ENCODE measurements at places on chromosomes 3 and 15.

DNA sequence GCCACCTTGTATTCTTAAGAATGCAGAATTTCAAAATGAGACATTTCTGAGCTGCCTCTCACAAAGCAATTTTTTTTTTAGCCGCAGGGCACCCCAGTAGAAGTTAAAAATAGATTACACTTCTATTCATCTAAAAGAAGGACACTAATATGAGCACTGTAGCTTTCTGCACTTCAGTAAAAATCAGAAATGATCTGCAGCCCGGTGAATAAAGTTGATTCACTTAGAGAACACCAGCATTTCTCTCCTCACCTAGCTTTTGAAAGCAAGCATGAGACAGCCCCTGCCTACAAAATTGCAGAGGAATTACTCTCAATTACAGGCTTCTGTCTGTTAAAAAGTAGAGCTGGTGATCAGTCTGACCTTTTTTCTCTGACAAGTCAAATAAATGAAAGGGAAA lies 1062.4 kb downstream of the FHIT start:
- H3K4me3 ChIP-seq = no peak overlapping the region
- H3K36me3 ChIP-seq = no peaks in the 10 kb centered on the region
- no peak for DNase-seq
- peaks cover 2% of the 10 kb centered on the region for H3K27me3 ChIP-seq
- H3K27ac ChIP-seq = no peak overlapping the region

DNA sequence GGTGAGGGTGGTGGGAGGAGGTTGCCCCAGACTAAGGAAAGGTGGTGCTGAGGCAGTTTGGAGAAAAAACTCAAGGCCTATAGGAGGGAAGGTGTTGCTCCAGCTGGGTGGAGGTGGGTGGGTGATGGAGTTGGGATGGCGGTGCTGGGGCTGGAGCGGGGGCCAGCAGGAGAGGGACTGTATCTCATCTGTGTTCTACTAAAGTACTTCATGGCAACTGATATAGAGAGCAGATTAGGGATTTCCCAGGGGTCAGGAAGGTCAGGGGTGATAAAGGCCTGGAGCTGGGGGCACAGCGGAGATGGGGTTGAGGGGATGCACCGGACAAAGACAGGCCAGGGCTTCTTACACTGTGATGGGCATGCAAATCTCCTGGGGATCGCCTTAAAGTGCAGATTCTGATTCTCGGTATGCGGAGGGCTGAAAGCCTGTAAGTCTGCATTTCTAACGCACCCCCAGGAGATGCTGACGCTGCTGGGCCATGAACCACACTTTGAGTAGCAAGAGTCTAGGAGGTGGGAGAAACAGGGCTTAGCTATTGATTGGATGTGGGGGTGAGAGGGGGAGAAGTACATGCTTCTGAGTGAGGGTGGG lies 4.2 kb downstream of the KLHL40 start:
- H3K27me3 ChIP-seq = peaks cover 8% of the 10 kb centered on the region
- peaks cover 2% of the 10 kb centered on the region for H3K4me1 ChIP-seq
- no peaks in the 10 kb centered on the region for H3K36me3 ChIP-seq
- no peak for DNase-seq
- H3K27ac ChIP-seq = no peak overlapping the region
- H3K4me3 ChIP-seq = no peak overlapping the region

DNA sequence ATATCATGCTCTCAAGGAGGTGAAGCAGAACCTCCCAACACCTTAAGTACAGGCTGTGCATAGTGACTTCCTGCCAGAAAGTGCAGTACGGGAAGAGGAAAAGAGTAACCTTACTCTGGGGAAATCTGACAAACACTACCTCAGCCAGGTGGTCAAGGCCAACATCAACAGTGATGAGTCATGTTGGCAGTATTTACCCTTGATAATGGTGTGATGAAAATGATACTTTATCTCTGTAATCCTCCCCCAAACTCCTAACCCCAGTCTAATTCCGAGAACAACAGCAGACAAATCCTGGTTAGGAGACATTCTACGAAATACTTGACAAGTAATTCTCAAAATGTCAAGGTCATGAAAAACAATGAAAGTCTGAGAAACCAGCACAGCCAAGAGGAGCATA lies 26.5 kb downstream of the ANKDD1A start:
- no peak overlapping the region for H3K4me3 ChIP-seq
- H3K27me3 ChIP-seq = no peaks in the 10 kb centered on the region
- no peak overlapping the region for H3K27ac ChIP-seq
- H3K36me3 ChIP-seq = no peaks in the 10 kb centered on the region
- H3K4me1 ChIP-seq = no peaks in the 10 kb centered on the region

- DNase-seq = peak; percentile 42
- peaks cover 10% of the 10 kb centered on the region for H3K4me1 ChIP-seq
- H3K36me3 ChIP-seq = peaks cover 13% of the 10 kb centered on the region
- H3K27me3 ChIP-seq = no peaks in the 10 kb centered on the region
These were observed 11.5 kb upstream of the SHF start for GRCh38 chr15:45199136-45199810.

GRCh38 chr3:72009851-72010443 lies 225.0 kb upstream of the PROK2 start:
- H3K4me3 ChIP-seq = no peak overlapping the region
- no peaks in the 10 kb centered on the region for H3K36me3 ChIP-seq
- H3K27ac ChIP-seq = no peak overlapping the region
- H3K27me3 ChIP-seq = peaks cover 2% of the 10 kb centered on the region
- H3K4me1 ChIP-seq = peaks cover 2% of the 10 kb centered on the region

DNA sequence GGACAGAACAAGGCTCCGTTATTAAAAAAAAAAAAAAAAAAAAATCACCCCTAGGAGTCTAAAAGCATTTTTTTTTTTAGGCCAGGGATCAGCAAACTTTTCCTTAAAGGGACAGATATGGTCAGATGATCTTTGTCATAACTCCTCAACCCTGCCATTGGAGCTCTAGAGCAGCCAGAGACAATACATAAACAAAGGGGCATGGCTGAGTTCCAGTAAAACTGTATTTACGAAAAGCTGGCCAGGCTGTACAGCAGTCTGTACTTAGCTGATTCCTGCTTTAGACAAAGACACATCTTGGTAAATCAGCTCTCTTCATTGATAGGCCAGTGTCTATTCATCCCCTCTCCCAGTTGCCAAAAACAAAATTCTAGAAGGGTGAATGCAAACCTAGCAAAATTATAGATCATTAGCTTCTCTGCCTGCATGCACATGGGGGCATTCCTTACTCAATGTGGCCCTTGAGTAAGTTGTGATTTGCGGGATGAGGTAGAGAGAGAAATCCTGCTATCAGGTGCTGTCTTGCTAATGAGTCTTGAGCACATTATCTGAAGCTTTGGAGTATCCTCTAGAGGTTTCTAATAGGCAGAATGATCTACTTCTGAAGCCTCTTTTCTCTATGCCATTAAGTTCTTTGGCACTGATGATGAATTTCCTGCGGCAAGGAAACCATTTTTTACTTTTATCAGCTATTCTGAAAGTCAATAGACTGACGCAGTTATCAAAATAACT lies 35.2 kb downstream of the SENP8 start:
- H3K36me3 ChIP-seq = no peaks in the 10 kb centered on the region
- no peak overlapping the region for H3K27ac ChIP-seq
- H3K4me3 ChIP-seq = no peak overlapping the region
- no peak for DNase-seq
- no peaks in the 10 kb centered on the region for H3K27me3 ChIP-seq

GRCh38 chr3:185549122-185549521 lies 3.3 kb downstream of the LIPH start:
- DNase-seq = no peak
- H3K27ac ChIP-seq = no peak overlapping the region
- H3K4me1 ChIP-seq = peaks cover 5% of the 10 kb centered on the region
- no peak overlapping the region for H3K4me3 ChIP-seq
- no peaks in the 10 kb centered on the region for H3K36me3 ChIP-seq
- no peaks in the 10 kb centered on the region for H3K27me3 ChIP-seq

DNA sequence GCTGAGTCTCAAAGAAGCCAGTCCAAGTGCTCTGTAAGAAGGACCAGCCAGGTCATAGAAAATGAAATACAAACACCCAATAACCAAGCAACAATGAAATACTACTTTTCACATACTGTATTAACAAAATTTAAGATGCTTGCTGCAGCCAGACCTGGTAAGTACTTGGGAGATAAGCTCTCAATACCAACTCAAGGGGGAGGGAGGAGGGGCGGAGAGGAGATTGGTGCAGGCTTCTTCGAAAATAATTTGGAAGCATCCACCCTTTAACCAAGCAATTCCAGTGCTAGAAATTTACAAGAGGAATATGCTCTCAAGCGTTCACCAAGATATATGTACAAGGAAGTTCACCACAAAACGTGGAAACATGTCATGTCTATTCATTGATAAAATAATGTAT lies 7.6 kb upstream of the LRRC2 start:
- no peak overlapping the region for H3K27ac ChIP-seq
- peaks cover 2% of the 10 kb centered on the region for H3K4me1 ChIP-seq
- H3K36me3 ChIP-seq = no peaks in the 10 kb centered on the region
- no peak overlapping the region for H3K4me3 ChIP-seq
- peaks cover 22% of the 10 kb centered on the region for H3K27me3 ChIP-seq
- DNase-seq = no peak

DNA sequence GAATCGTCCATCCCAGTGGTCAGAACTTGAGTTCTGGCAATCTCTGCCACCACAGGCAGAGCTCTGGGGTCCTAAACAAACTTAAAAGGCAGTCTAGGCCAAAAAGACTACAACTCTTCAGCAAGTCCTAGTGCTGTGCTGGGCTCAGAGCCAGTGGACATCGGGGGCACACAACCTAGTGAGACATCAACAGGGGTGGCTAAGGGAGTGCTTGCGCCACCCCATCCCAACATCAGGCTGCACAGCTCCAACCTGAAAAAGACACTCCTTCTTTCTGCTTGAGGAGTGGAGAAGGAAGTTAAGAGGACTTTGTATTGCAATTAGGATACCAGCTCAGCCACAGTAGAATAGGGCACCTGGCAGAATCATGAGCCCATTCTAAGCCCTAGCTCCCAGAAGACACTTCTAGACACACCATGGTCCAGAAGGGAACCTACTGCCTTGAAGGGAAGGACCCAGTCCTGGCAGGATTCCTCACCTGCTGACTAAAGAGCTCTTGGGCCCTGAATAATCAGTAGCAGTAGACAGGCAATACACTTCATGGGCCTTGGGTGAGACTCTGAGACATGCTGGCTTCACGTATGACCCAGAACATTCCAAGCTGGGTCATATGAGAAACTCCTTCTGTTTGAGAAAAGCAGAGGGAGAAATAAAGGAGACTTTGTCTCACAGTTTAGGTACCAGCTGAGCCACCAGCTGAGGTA lies 72.0 kb downstream of the TFDP2 start:
- no peak overlapping the region for H3K4me3 ChIP-seq
- H3K27ac ChIP-seq = no peak overlapping the region
- H3K27me3 ChIP-seq = no peaks in the 10 kb centered on the region
- DNase-seq = no peak
- no peaks in the 10 kb centered on the region for H3K4me1 ChIP-seq

- H3K27ac ChIP-seq = peak within 1 kb of the TSS; percentile 98
- H3K4me1 ChIP-seq = peaks cover 68% of the 10 kb centered on the region
- peak within 1 kb of the TSS; percentile 98 for H3K4me3 ChIP-seq
- no peaks in the 10 kb centered on the region for H3K27me3 ChIP-seq
- H3K36me3 ChIP-seq = peaks cover 46% of the 10 kb centered on the region
These were observed at the start of gene MBNL1 for GRCh38 chr3:152268555-152269055. MBNL1 (plus strand) TSS chr3:152268929; CDS start chr3:152300194, 31,265 bp downstream.

DNA sequence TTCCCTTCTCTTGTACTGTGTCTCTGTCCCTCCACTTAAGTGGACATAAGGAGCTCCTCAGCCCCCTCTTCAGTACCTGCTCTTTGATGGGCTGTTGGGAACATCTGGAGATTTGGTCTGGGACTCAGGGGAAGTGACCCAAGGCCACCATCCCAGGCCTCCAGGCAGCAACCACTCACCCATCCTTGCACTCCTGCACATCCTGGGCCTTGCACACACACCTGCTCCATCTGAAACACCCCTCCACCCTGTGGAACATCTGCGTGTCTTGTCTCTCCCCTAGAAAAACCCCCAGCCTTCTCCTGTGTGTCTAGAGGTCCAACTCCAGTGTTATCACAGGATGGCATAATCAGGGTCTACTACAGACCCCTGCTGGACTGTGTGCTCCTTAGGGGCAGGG lies 74.3 kb downstream of the ABTB1 start:
- no peak for DNase-seq
- no peak overlapping the region for H3K27ac ChIP-seq
- no peaks in the 10 kb centered on the region for H3K27me3 ChIP-seq
- H3K36me3 ChIP-seq = no peaks in the 10 kb centered on the region
- peaks cover 25% of the 10 kb centered on the region for H3K4me1 ChIP-seq

GRCh38 chr3:70471464-70472342 lies 159.3 kb upstream of the MDFIC2 start:
- H3K36me3 ChIP-seq = no peaks in the 10 kb centered on the region
- no peak overlapping the region for H3K4me3 ChIP-seq
- H3K27me3 ChIP-seq = no peaks in the 10 kb centered on the region
- H3K27ac ChIP-seq = no peak overlapping the region
